ENCODE measurements at places on chromosomes 6 and 20.

DNA sequence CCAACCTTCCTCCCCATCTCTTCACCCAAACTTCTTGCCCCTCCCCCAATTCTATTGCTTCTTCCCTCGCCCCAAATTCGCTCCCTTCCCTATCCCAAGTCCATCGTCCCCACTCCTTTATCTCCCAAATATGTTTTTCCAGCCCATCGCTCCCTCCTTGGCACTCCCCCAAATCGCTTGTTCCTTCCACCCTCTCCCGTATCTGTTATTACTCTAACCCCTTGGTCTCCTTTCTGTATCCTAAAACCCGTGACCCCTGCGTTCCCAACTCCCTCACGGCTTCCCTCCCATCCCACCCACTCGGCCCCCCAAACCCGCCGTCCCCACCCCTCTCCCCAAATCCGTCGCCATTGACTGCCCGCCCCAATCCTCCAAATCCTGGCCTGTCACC lies 584 bp downstream of the MTCH1 start:
- DNase-seq = no peak

DNA sequence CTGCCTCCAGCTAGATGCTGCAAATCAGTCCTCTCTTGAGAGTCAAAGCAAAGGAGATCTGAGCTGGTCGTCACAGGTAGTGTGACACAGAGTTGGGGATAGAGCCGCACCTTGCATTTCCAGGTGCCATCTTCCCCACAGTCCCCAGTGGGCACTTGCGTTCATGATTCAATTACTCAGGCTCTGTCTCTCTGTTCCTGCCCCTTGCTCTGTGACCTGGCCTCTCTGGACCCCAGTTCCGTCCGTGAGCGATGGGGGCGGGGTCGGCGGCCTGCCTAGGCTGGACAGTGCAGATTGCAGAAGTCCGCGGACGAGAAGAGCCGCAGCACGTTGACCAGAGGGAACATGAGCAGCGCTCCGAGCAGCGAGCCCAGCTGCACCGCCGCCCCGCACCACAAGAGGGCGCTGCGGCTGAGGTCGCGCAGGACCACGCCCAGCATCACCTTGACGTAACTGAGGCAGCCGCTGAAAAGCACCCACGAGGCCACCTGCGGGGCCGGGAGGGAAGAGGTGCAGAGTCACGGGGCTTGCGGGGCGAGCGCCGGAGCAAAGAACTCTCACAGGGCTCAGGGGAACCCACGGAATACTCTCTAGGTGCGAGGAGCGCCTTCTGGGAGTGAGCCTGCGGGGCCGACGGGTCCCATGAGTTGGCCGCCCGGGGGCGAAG lies 7.4 kb downstream of the SLC52A3 start:
- peak; percentile 26 for DNase-seq

- no peak for DNase-seq
Observed at GRCh38 chr20:58244517-58245030, 16.1 kb upstream of the ANKRD60 start.

DNA sequence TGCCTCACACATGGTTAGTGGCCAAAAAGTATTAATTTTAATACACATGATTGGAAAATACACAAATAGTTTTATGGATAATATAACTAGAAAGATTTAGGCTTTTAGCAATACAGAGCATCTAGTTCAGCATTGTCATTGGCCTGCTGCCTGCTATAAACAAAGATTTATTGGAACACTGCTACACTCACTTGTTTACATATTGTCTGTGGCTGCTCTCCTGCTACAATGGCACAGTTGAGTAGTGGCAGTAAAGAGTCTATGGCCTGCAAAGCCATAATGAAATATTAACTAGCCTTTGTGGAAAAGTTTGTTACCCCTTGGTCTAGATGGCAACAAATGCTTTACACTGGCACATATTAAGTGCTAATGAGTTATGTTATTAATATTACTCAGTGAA lies 37.8 kb downstream of the ZNF451 start:
- no peak for DNase-seq

- DNase-seq = no peak
Observed at GRCh38 chr6:9564021-9564420, 850.9 kb downstream of the TFAP2A start.

DNA sequence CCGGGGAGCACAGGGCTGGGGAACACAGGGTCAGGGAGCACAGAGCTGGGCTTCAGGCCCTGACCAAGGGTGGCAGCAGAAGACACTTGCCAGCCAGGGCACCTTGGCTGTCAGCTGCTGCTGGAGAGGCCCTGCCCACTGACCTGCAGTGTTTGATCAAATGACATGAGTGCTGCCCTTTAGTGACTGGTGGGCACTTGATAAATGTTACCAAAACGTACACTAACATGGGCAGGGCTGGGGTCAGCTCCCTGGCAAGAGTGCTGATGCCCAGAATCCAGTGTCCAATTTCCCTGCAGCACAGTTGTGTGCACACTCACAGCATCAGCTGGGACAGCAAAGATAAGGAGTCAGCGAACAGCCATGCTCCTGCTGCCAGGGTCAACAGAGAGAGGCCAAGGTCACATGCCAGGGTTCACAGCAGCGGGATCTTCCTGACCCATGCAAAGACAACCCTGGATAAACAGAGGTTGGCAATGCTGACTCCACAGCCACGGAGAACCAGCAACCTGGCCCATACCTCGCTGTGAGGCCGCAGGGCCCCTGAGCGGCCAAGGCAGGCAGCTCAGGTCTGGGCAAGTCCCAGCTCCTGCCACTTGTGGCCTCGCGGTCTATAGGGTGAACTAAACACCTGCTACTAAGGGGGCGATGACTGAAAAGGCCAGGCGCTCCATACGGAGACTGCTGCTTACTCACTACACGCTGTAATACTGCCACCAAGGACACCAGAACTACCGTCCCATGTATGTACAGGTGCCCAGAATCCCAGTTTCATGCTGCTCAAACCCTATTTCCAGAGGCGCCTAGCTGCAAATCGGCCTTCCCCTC lies 46.3 kb downstream of the NINL start:
- no peak for DNase-seq

GRCh38 chr6:95785785-95786184 lies 208.4 kb downstream of the MANEA start:
- no peak for DNase-seq

- DNase-seq = no peak
Observed at GRCh38 chr6:119170447-119171087, 92.1 kb upstream of the FAM184A start.

GRCh38 chr6:23601811-23602345 lies 524.1 kb upstream of the NRSN1 start:
- DNase-seq = no peak

DNA sequence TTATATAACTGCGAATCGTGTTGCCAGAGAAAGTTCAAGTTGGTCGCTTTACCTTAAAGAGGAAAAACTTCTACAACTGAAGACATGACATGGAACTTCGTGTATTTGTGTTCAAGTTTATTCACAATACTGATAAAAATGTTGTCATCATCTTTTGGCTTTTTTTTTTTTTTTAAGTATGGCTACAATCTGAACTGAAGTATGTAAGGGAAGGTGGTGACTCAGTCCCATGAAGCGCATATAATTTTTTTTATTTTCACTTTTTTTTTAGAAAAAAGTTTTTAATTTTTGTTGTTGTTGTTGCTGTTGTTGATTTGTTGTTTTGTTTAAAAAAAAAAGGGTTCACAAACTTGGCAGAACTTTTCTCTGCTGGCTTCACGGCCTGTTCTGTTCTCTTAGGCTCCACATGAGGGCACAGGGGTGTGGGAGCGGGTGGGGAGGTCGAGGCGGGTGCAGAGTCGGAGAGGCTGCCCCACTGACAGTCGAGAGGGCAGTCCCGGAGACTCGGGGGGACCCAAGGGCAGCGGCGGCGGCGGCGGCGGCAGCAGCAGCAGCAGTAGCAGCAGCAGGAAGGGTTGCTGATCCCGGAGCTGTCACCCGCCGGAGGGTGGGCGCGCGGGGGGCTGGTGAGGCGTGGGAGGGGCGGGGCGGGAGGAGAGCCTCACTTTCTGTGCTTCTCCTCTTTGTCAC lies 17.0 kb downstream of the TFAP2A start:
- DNase-seq = no peak

DNA sequence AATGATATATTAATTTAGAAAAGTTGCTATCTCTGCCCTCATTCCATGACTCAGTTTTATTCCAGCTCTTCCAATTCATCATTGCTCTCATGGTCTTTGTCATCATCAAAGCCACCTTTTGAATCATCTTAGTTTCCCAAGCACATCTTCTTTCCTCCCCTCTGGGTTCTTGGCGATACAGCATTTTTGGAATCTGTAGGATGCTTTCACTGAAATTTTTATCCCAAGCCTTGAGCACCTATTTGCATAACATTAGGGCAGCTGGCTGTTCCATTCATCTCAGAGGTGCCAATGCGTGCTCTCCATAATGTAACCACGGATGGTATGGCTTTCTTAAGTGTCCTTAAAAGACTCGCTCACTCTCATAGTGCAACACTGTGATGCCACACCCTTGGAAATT lies 100.4 kb downstream of the SNX5 start:
- no peak for DNase-seq

GRCh38 chr6:145551164-145551563 lies 184.2 kb downstream of the EPM2A start:
- no peak for DNase-seq

DNA sequence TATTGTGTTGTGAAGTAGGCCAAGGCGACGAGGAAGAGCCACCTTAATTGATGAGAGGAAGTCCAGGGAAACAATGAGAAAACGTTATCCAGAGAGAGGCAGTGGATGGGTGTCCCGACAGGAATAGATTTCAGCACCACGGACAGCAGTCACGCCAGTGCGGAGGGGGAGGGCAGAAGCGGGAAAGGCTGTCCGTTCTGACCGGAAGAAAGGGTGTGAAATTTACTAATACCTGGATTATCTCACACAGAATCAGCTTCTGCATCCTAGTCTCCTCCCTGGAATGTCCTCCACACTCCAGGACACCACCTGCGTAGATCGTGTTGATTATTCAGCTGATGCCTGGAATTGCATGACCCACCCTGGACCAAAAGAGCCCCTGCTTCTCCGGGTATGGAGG lies 7.4 kb upstream of the BPIFA3 start:
- peak; percentile 30 for DNase-seq

GRCh38 chr20:8330785-8331695 lies 199.0 kb downstream of the PLCB1 start:
- no peak for DNase-seq

- DNase-seq = no peak
Observed at GRCh38 chr20:4052139-4052480, 36.8 kb upstream of the RNF24 start.

GRCh38 chr6:49416195-49416594 lies 46.9 kb downstream of the MMUT start:
- DNase-seq = no peak

DNA sequence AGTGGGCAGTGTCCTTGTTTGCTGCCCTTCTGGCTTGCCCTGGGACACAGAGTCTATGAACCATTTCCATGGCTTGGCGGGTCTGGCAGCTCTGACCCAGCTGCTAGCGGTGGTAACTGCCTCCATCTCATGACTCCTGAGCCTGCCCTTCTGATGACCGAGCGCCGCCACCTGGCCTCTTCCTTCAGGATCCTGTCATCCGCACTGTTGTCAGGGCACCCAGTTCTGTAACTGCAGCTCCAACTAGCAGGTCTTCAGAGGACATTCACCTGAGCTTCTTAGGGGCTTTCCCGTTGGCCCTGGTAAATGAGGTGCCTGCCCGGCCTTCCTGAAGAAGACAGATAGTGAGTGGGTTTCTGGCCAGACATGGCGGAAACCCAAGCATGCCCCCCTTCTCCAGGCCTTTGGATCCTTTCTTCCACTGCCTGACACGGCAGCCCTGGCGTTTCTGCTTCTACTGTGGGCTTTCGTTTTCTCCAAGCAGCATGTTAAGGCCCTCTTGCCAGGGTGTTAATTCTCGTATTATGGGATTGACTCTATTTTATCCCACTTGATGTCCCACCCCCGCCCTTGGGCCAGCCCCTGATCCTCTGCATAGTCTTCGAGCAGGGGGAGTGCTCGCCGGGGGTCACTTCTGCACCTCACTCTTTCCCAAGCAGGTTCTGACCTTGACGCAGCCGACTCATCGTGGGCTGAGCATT lies 24.7 kb downstream of the PACSIN1 start:
- DNase-seq = no peak

GRCh38 chr6:78861509-78861908 lies 5.8 kb upstream of the IRAK1BP1 start:
- DNase-seq = no peak

DNA sequence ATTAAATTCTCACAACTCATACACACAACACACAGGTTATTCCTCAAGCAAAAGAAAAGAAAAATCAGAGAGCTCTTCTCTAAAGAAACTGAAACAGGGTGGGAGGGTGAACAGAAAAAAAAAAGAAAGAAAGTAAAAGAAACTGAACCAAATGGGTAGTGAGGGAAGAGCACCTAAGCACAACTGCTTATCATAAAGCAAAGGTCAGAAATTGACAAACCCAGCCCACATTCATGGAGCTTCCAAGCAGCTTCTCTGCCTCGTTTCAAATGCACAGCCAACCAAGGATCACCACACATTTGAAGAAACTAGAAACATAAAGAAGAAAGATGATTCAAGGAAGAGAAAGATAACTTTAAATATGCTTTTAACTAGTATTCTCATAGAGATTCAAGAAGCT lies 90.5 kb downstream of the RNGTT start:
- no peak for DNase-seq

DNA sequence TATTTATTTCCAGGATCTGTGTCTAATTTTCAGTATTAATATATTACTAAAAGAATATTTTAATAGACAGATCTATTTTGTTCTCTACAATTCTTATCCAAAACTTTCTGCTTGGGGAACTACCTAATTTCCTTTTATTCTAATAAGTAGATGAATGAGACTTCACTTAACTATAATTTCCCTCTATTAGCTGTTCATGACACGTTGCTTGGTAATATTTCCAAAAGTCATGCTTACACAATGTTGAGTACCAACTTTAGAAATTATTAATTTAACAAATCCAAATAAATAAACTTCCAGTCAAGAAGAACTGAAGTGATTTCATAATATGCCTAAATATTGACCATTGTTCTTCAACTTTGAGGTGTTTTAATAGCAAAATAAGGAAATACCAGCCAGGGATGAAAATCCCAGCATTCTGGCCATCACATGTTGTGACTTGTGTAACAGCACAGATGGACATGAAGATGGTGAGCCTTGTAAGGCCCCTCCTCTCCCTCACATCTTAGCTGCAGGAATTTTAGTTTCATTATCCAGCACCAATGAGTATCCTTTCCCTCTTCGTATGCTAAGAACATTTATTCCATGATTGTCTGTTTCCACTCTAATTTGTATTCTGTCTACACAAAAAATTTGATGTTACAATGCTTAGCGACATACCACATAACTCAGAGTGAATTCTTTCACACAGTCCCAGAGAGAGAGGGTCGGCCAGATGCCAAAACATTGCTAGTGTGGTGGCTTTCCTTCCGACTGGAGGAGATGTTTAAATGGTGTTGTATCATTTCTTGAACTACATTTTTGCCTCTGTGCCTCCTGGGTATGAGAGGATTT lies 137.5 kb downstream of the FOXA2 start:
- DNase-seq = no peak

- DNase-seq = no peak
Observed at GRCh38 chr20:6418732-6419131, 295.9 kb upstream of the FERMT1 start.

- DNase-seq = no peak
Observed at GRCh38 chr6:168666699-168667427, 225.9 kb downstream of the SMOC2 start.

All from activated T-cell treated with anti-CD3 and anti-CD28 coated beads, Interleukin-2, amount 50 U/mL, for 1 hour (primary cell).